ENCODE measurements at places on chromosomes 6 and 20.

DNA sequence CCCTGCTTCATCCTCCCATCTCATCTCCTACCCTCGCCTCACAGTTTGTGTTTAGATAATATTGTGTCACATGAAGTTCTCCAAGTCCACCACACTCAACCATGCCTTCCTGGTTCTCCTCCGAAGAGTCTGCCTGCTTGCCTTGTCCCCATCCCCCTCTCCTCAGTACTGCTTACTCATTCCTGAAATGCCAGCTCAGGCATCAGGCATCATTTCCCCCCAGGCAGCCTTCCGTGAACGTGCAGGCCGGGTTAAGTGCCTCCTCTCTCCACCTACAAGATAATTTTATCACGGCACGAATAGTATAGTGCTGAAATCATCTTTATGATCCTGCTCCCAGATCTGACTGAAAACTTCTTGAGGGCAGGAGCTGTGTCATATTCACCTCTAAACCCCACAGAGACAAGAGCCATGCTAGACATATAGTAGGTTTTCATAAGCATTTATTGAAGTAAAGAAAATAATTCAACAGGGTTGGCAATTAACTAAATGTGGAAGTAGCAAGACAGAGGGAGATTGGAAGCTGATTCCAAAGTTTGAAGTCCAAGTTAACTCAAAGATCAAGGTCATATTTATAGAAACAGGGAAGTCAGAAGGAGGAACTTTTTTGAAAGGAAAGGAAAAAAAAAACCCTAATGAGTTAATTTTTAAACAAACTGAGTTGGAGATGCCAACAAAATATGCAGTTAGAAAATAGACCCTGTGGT is 48.7 kb upstream of the BMP2 start:
- DNase-seq, result no peak

DNA sequence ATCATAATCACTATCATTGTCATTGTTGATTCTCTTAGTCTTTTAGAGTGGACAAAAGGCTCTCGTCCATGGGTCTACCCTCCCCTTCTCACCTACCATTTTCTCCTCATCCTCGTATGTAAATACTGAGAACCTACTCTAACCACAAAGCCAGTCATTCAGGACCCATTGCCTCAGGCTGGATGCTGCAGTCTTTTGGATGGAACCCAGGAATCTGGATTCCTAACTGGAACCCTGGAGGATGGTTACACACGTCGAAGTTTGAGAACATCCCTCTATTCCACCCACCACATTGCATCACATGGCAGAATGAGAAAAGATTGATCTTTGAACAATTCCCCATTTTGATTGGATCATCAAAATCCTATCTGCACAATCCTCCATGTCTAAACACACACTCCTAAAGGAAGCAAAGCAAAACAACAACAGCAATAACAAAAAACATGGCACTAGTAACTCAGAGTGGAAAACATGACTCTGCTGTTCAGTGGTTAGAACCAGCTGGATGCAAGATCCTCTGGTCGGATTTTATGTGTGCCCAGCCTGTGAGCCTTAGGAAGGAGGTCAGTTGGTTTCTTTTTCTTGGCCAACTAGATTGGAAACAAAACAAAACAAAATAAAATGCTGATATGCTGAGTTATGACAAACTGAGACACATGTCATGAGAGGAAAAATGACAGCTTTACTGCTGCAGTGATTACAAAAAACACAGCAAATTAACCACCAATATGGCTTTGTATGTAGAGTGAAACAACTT is 38.0 kb downstream of the TSHZ2 start:
- DNase-seq, result no peak

GRCh38 chr6:39688494-39688893 is 36.7 kb downstream of the KIF6 start:
- no peak for DNase-seq

DNA sequence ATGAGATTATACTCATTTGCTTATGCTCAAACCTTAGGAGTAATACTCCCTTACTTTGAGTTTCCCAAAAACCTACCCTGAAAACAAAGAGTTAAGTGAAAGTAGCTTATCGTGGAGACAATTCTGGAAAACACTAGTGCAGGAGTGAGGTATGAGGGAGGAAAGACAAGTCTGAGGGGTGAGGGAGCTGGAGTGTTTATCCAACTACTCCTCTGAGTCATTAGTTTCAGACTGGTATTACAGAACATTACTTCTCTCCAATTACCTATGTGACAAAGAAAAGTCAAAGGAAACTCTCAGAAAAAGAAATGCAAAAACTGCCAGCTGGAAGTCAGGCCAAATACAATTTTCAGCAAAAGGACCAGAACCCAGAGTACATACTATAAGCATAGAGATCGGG is 171.1 kb upstream of the SPTLC3 start:
- DNase-seq, result no peak

DNA sequence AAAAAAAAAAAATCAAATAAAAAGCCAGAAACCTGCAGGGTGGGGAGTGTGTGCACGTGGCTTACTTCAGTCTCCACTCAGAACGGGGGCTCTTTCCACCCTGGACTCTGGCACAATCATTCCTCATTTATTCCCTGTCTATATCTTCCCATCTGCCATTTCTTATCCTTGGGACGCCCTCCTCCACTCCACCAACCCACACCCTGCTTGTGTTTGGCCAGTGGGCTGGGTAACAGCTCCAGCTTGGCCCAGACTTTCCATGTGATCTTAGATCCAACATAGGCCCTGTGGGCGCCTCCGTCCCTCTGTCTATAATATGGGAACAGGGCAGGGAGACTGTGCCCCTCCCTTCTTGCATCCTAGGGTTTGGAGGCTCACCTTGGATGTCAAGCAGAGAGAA is 68.1 kb downstream of the CD40 start:
- no peak for DNase-seq

GRCh38 chr20:11677428-11677827 is 240.3 kb upstream of the BTBD3 start:
- no peak for DNase-seq

DNA sequence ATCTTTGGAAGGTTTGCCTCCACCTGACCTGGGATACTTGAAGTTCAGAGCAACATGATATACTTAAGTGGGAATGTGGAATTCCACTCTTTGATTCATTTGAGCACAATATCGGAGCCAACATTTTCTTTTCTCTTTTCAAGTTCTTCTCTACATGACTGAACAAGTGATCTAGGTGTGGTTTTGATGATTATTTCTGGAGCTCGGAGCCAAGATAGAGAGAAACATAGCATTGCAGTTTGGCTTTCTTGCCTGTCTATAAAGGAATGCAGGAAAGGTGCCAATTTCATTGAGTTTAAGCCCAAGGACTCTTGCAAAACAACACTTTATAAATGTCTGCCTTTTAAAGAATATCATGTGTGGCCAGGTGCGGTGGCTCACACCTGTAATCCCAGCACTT is 124.2 kb upstream of the FAM83B start:
- no peak for DNase-seq

Data from CD4-positive, alpha-beta T cell treated with Interleukin-6 at 100 ng/mL for 8 hours (primary cell).